ENCODE measurements at places on chromosomes 11 and 22.

DNA sequence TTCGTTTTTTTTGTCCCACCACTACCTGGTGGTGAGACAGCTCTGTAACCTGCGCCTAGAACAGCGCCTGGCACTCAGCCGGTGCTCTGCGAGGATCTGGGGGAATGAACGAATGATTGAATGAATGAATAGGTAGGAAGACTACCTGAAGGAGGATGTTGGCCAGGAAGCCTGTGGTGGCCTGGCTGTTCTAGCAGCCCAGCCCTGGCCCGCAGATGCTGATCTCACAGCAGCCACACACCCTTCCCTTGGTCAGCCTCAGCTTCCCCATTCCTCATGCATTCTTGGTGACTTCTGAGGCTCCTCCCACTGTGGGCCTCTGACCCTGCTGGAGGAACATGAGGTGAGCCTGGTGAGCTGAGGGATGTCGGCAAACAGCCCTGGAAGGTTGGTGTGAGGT, 3.7 kb downstream of the TRPM5 start:
- DNase-seq: no peak

- no peak for DNase-seq
Observed at GRCh38 chr22:28887725-28888459, 4.5 kb downstream of the ZNRF3 start.

DNA sequence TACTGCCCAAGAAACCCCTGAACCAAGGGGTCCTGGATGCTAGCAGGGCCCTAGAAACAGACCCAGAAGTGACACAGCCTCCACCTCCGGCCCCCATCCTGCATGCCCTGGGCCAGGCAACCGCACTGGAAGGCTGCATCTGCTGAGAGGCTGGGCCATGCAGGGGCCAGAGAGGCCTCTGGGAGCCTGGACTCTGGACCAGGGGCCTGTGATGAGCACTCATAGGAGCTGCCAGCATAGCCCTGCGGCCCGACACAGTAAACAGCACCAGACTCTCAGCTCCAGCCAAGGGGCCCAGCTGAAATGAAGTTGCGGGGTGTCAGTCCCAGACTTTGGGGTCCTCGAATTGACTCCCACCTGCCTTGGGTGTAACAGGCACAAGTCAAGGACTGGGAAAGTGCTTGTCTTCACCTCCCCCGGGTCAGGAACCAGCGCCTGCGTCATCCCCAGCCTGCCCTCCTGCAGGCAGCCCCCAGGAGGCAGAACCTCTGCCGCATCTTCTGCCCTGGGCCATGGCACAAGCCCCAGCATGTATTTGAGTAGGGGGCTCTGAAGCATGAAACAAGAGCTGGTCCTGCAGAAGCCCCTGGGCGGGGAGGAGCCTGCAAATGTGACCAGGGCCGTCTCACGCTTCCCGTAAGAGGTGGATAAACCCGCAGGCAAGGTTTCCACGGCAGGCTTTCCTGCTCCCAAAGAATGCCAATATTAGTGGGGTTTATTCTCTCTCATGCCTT, 25.2 kb upstream of the CCND1 start:
- DNase-seq: no peak

DNA sequence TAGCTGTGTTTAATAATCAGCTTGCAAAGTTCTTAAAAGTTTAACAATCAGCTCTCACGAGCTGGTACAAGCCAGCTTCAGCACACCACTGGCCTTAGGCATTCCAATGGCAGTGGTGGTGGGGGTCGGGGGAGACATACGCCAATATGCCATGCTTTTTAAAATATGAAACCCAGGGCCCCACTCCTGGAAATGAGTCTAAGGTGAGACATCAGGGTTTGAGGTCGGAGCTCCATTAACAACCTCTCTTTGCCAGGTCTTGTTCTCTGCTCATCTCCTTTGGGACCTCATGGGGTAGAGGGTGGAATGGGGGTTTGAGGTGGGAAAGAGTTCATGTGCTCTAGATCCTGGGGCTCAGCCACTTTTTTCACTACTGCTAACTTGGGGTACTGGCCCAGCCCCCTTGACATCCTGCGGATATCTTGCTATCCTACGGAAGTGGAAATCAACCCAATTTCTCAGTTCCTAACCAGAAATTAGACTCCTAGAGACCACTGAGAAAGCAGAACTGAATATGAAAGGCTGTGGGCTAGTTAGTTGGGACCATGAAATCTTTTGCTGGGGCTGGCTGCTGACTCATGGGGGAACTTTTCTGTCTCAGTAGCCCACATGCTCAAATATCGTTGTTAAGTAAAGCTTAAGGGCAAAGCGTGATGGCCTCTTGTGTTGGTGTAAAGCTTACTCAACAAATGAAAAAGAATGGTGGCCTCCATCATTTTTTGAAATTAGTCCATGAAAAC, 90.1 kb downstream of the PDHX start:
- no peak for DNase-seq

DNA sequence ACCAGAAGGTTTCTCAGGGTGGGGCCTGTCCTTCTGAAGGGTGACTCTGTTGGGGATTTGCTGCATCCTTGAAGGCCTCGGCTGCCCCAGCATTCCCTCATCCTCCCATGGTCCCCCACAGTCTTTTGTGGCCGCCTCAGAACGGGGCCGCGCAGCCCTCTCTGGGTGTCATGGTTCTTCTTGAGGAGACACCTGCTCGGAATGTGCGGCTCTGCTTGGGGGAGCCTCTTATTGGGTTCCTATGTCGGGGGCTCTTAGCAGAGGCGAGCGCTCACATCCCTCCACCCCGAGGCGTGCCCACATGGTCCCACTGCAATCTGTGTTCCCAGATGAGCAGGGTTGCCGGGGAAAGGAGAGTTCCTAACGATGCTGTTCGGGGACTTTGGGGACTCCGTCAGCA, 1008.4 kb downstream of the BRD1 start:
- no peak for DNase-seq

GRCh38 chr11:20064961-20065405, 95.3 kb downstream of the DBX1 start:
- no peak for DNase-seq

DNA sequence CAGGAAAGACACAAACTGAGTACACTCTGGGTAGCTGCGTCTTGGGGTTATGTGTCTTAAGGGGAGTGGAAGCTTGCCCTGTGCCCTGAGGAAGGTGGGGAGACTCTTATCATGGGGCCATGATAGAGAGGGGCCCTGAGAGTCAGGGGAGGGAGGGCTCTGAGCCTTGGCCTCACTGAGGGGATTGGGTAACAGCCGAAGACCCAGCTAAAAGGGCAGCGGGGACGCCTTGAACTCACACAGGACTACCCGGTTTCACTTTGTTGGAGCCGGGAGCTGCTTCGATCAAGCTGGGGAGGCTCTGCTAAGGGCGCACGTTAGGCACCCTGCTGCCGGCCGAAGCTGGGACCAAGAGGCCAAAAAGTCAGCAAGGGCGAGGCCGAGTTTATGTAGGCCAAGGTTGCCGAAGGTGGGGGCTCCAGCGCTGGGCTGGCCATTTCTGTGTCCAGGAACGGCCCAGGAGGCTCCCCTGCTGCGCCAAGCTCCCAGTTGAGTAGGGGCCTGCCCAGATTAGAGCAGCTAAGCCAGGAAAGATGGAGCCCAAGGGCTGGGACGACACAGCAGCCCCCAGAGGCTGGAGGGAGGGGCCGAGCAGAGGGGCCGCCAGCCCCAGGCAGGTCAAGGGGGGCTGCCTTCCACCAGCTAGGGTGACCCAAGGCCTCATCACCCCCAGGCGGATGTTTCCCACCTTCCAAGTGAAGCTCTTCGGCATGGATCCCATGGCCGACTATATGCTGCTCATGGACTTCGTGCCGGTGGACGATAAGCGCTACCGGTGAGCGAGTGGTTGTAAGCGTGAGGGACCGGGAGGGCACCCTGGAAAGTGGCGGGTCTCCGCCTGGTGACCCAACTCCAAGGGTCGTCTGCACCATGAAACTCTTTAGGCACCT, 2.2 kb downstream of the TBX1 start:
- DNase-seq: no peak

GRCh38 chr11:2413742-2414579, 13.4 kb downstream of the TSSC4 start:
- no peak for DNase-seq

- DNase-seq: no peak
Observed at GRCh38 chr22:42814616-42815015, 42.5 kb downstream of the ARFGAP3 start.

DNA sequence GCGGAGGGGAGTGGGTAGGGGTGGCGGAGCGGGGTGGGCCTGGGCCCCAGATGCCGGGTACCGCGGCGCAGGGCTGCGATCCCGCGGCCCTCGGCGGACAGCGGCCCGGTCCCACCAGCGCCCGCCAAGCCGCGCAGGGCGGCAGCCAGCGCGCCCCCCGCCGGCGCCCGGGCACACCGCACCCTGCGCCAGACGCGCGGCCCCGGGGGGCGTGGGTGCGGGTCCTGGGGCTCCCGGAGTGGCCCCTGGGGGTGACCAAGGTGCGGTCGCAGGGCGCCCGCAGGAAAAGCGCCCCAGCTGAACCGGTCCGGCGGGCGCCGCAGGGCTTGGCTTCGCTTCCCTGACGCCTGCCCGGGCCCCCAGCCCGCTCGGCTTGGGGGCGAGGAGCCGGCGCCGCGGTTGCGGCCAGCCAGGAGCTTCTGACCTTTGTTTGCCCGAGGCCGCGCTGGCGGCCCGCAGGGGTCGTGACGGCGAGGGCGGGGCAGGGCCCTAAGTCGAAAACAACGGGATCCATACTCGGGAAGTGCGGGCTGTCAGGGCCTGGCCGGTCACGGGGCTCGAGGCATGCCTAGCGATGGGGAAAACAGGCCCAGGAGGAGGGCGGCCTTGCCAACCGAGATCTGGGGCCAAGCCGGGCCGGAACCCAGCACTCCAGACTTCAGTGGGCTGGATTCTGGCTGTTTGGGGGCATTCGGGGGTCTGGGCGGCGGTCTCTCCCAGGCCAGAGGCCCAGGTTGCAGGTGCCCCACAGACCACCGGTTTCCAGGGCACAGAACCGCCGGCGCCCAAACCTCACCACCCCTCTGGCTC, 581 bp upstream of the AP5B1 start:
- DNase-seq: peak; percentile 45

- no peak for DNase-seq
Observed at GRCh38 chr11:77039491-77040400, 5.5 kb downstream of the B3GNT6 start.

Data from amygdala (tissue), 56 donors.